ENCODE measurements at places on chromosomes 4 and X.

GRCh38 chr4:3107271-3107670 lies 32.8 kb downstream of the HTT start:
- no peak for DNase-seq

DNA sequence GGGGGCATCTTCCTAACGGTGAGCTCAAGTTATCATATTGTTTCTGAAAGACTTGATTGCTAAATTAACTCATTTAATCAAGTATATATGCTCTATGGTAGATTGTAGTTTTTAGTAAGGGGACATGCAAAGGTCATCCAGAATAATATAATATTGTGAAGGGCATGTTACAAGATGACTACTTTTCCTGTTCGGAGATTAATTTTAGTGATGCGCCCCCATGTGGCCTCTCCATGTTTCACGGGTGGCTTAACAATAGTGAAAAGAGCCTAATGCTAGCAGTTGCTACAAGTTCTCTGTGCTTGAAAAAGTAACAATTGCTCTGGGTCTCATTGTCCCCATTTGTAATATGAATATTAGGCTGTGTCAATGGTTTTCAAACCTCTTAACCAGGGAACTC lies 12.2 kb downstream of the SMPX start:
- no peak for DNase-seq

- DNase-seq: no peak
Observed at GRCh38 chr4:141497627-141498026, 138.8 kb upstream of the IL15 start.

- no peak for DNase-seq
Observed at GRCh38 chrX:150697641-150698040, 4.4 kb downstream of the MTMR1 start.

- no peak for DNase-seq
Observed at GRCh38 chrX:38435130-38435529, 82.7 kb downstream of the OTC start.

GRCh38 chr4:181685911-181686310 lies 557.3 kb upstream of the TENM3 start:
- DNase-seq: peak; percentile 72

- DNase-seq: peak; percentile 30
Observed at GRCh38 chr4:28350485-28350884, 1489.8 kb downstream of the STIM2 start.

- DNase-seq: no peak
Observed at GRCh38 chr4:3701736-3702560, 64.2 kb upstream of the ADRA2C start.

DNA sequence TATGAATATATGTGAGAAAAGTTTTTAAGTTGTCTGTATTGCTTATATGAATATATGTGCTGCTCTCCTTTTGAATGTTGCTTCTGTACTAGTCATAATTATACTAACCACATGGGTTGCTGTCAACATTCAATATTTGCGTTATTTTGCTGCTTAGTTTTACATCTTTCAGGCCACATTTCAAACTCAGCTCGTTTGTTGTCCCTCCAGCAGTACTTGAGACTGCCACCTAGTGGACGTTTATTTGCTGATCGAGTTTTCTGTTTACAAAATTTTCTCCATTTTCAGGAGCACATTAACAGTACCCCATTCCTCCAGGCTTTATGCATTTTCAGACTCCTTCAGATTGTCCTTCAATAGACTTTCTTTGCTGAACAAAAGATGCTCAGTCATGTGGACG lies 75.8 kb downstream of the NUDT11 start:
- DNase-seq: peak; percentile 9

GRCh38 chr4:884896-885295 lies 47.2 kb downstream of the GAK start:
- DNase-seq: no peak

DNA sequence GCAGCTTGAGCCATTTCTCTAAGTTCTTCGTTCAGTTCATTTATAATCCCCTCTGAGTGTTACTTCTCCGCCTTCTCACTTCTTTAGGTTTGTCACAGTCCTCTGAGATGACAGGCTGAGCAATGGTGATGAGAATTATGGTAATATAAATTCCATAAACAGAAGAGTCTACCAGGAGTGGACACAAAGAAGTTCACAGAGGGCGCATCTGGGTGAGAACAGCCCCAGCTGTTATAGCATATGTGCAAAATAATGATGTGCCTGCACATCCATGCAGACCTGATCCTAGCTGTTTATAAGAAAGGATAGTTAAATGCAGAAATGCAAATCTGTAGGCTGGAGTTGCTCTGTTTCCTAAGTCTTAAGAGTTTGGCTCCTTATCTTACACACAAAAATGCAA lies 377.5 kb downstream of the KCNIP4 start:
- no peak for DNase-seq

DNA sequence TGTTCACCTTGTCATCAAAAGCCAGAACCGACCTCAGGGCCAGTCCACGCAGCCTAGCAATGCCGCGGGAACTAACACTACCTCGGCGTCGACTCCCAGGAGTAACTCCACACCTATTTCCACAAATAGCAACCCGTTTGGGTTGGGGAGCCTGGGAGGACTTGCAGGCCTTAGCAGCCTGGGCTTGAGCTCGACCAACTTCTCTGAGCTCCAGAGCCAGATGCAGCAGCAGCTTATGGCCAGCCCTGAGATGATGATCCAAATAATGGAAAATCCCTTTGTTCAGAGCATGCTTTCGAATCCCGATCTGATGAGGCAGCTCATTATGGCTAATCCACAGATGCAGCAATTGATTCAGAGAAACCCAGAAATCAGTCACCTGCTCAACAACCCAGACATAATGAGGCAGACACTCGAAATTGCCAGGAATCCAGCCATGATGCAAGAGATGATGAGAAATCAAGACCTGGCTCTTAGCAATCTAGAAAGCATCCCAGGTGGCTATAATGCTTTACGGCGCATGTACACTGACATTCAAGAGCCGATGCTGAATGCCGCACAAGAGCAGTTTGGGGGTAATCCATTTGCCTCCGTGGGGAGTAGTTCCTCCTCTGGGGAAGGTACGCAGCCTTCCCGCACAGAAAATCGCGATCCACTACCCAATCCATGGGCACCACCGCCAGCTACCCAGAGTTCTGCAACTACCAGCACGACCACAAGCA lies 898 bp downstream of the UBQLN2 start:
- DNase-seq: no peak

All from fibroblast of skin of left quadriceps (primary cell).